ENCODE measurements at places on chromosomes 12 and 14.
A peak's percentile ranks its signal among the peaks of the same experiment; 100 is the strongest.

- DNase-seq, result no peak
Measured at GRCh38 chr14:56121816-56122215, 3.6 kb downstream of the PELI2 start.

GRCh38 chr12:45446013-45446412 lies 230.1 kb downstream of the ANO6 start:
- no peak for DNase-seq

- no peak for DNase-seq
Measured at GRCh38 chr14:22096514-22096895, 422.9 kb upstream of the OR4E1 start.

GRCh38 chr12:122889761-122890520 lies 6.0 kb downstream of the VPS37B start:
- no peak for DNase-seq

DNA sequence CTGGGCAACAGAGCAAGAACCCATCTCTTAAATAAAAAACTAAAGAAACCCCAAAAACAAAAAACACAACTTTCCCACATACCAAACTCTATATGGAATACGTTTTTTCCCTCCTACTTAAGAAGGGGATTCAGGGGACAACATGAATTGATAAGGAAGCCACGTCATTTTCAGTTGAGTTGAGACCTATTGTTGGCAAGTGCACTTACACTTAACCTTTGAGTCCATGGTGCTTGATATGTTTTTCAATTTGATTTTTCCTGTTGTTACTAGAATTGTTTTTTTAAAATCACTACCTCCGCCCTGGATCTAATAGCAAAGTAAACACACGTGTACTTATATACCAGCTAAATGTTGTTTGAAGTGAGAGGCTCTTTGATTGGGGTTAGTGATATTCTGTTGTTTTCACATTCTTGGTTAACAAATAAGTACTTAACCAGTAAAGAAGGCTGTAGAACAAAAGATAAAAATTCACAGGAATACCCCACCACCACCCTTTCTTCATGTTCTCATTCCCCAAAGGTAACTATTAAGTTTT lies 2.0 kb downstream of the FAM177A1 start:
- no peak for DNase-seq

GRCh38 chr12:75651342-75651695 lies 139.9 kb upstream of the KRR1 start:
- no peak for DNase-seq

DNA sequence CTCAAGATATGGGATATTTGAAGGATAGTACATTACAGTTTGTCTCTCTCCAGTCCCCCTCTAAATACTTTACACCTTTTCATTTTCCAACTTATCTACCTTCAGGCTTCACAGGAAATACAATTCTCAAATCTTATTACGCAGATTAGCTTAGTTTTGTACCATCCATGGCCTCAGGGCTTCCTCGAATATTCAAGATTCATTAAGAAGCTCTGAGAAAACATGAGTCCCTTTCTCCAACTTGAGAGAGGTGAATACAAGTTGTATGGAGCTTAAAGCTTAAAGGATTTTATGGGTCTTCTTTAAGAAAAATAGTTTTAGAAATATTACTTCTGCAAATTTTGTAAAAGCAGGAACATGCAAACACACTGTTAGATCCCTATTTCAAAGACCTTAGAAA lies 1212.5 kb downstream of the GALC start:
- DNase-seq, result no peak

GRCh38 chr12:69000540-69001243 lies 67.7 kb upstream of the CPM start:
- no peak for DNase-seq

DNA sequence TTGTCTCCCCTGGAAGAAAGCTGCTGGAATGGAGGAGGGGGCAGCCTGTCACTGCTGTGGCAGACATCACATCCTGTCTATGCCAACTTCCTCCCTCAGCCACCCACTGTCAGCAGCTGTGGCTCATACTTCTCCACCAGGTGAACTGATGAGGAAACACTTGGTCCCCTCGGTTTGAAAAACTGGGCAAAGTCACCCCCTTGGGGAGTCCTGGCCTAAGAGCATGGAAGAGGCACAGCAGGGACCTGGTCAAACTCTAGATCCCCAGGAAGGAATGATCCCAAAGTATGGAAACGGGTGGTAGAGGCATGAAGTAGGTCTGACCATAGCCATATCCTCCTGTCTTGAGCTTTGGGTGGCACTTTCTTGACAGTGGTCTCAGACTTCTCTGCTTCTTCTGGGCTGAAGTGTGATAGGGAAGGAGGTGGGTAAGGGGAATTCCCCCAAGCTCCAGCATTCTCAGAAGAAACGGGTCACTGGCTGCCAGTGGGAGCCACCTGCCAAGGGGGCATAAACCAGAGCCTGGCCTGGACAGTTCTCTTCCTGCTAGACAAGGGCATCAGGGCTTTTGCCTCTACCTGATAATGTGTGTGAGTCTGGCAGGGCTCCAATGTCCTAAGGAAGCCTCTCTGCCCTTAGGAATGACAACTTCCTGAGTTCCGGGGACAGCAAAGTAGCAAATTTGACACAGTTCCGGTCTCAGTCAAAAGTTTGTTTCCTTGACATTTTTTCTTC lies 36.0 kb downstream of the FMNL3 start:
- no peak for DNase-seq

DNA sequence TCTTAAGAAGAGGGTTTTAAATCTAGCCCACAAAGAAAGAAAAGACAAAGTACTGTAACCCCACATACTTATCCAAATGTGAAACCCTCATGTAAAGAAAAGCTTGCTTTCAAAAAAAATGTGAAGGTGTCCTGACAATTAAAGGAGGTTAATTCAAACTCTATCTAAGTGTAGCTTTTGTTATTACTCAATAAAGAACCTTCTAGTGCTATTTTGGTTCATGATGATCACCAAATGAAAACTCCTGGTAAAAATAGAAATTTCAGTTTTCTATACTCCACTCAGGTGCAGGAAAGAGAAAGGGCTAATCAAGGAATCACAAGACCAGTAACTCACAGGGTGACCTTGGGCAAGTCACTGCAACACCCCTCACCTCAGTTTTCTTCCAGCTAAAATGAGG lies 1.6 kb downstream of the STAB2 start:
- no peak for DNase-seq

GRCh38 chr12:57851552-57851951 lies 5.0 kb upstream of the CTDSP2 start:
- DNase-seq, result no peak

- DNase-seq, result no peak
Measured at GRCh38 chr12:130227641-130228040, 65.4 kb downstream of the FZD10 start.

GRCh38 chr14:48398675-48399282 lies 723.4 kb upstream of the MDGA2 start:
- peak; percentile 18 for DNase-seq

DNA sequence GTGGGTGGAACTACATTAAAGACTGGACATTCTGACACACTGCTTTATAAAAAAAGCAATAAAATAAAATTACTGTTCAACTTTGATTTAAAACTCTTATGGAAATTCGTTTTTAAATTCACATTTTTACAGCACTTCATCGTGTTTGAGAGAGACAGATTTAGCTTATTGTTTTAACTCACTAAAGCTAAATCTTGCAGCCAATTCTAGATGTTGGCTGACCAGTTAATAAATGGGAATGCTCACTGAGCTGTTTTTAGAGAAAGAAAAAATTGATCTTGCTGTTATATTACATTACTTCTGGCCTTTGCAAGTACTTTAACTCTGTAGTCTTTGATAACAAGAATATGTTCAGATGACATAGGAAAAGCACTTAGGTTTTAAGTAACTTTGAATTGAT lies 157.1 kb downstream of the PLCZ1 start:
- DNase-seq, result no peak

DNA sequence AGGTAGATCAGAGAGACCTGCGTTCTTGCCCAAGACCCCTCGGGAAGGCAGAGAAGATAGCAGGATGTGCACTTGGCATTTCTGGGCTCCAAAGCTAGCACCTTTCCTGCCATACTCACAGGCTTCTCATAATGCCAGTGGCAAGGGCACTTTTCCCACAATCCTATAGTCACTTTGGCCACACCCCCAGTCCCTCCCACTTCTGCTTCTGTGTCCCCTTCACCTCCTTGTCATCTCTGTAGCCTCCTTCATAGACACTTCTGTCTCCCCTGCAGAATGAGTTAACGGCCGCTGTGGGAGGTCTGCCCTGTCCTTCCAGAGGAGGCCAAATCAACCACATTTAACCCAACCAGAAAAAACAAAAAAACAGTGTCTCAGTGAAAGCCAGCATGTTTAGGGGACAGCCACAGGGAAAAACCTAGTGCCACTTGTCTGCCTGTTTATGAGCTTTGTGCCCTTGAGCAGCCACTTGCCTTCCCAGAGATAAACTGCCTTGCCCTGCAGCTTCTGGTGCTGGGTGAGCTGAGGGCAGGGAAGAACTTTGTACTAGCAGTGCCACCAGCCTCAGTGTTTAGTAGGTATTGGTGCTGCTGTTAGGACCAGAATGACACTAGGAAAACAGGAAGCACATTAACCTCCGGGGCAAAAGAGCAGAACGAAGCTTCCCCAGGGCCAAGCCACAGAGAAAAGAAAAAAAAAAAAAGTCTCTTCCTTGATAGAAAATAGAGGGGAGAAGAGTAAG lies 193.0 kb upstream of the PWP1 start:
- no peak for DNase-seq

- DNase-seq, result no peak
Measured at GRCh38 chr12:76962099-76962498, 83.3 kb upstream of the CSRP2 start.

- DNase-seq, result no peak
Measured at GRCh38 chr12:130640901-130641300, 75.2 kb downstream of the RIMBP2 start.

GRCh38 chr12:45290216-45290605 lies 74.3 kb downstream of the ANO6 start:
- no peak for DNase-seq

- DNase-seq, result no peak
Measured at GRCh38 chr12:121804417-121805111, 755 bp downstream of the SETD1B start.

DNA sequence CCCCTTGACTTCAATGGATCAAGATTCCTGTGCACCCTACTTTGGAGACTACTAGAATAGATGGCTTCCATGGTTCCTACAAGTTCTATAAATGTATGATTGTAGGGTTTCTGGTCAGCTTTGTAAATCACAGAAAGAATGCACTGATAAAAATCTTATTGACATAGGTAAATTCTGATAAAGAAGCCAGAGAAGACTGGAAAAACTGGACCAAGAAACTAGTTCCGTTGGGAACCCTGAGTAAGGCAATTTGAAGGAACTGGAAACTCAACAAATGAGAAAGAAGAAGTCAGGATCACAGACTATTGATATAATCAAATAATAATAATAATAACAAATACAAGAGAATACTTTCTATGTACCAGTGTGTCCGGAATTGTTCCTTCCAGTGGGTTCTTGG lies 15.4 kb upstream of the MGST1 start:
- no peak for DNase-seq
